ENCODE measurements at places on chromosomes 5 and 9.

DNA sequence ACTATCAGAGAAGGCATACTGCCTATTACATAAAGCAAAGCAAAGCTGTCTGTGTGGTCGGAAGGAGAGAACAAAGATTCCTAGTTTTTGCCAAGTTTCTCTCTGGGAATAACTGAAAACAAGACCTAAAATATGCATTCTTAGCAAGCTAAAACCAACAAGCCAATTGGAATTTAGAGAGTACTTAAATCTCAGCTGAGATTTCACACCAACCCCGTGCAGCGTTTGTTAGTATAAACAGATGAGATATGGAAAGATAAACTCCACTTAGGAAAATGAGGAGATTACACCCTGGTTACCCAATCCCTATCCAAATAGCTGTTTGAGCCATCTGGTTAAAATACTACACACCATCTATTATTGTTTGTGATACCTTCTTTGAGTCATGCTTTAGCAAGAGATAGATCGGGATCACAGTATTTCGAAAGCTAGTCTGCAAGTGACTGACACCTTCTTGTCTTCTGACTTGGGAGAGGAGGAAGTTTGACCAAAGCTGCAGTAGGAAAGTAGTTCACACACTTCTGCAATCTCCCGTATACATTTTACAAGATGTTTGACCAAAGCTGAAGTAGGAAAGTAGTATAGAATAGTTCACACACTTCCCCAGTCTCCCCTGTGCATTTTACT lies 18.2 kb downstream of the FAF2 start:
- peak; percentile 95 for DNase-seq

DNA sequence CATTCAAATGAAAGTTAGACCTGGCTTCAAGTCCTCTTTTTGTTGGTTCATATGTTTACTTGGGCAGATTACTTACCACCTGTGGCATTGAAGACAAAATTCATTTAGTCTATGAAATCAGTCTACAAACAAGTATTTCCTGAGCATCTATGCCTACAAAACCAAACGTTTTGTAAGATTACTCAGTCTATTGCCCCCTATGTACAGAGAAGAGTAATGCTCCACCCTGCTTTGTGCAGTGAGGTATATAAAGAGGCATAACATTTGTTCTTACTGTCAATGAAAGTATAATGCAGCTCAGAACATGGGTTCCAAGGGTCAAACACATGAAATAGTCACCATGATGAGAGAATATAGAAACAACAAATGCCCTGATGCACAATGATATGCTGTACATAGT lies 580.7 kb downstream of the KIF4B start:
- DNase-seq: no peak

DNA sequence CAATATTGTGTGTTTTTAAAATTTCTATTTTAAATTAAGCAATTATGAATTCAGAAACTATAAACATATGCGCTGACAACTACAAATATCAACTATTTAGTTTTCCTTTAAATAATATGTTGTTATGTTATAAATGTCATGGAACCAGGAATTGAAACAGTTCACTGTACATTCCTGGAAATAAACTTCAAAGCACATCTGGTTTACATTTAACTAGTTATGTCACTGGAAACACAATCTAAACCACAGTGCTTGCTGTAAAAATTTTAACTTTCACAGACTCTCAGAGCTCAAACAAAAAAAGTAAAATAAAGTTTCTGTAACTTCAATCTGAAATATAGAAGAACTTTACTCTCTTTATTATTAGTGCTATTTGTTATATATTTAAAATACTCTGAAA lies 179.2 kb downstream of the FBN2 start:
- no peak for DNase-seq

DNA sequence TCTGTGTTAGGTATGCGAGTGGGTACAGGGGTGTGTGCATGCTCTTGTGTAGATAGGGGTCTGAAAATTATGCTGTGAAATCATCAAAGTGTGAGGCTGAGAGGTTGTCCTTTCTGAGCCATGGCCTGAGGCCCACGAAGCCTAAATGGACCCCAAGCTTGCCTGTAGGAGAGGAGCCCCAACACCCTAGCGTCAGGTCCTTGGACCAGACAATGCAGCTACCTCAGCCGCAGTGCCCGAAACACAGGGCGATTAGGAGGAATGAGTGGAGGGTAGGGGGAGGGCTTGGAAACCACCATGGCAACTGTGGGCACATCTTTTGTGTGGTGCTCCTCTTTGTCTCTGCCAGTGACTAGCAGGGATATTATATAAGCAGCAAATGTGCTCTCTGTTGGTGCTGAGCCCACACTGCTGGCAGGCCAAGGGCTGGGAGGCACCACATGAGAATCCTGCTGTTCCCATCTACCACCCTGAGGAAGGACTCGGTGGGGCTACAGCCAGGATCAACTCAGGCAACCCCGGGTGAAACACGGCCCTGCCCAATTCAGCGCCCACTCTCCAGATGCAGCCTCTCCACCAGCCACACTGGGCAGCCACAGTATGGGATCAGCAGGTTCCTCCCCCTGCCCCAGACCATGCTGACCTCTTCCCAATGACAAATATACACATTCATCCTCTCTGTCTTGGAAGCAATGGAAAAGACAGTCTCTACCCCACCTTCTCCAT lies 84.6 kb upstream of the FSTL4 start:
- no peak for DNase-seq

DNA sequence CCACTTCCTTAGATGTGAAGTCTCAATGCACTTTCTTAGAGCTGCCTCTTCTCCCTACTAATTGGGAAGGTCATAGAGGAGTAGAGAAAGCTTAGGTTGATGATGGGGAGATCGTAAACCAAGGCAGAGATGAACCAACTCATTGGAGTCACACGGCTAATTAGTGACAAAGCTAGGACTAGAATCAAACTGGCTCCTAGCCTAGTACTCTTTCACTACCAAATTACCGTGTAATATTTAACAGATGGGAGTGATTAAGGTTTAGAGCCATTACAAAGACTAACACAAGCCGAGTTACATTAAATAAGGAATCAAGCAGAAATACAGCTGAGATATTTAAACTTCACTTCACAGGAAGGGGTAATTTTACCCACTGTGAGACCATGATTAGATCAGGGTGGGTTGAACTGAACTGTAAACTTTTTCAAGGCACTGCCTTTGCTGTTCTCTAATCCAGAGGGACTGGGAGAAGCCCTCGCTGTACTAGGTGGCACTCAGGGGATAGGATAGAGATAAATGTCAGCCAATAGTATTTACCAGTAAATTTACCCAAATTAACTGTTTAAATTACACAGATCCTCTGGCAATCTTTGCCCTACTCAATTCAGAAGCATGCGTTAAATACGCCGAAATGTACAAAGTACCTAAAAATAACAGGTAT lies 166.4 kb upstream of the PIK3R1 start:
- no peak for DNase-seq

- peak; percentile 39 for DNase-seq
These were observed 809 bp downstream of the TNIP1 start for GRCh38 chr5:151079838-151080612.

DNA sequence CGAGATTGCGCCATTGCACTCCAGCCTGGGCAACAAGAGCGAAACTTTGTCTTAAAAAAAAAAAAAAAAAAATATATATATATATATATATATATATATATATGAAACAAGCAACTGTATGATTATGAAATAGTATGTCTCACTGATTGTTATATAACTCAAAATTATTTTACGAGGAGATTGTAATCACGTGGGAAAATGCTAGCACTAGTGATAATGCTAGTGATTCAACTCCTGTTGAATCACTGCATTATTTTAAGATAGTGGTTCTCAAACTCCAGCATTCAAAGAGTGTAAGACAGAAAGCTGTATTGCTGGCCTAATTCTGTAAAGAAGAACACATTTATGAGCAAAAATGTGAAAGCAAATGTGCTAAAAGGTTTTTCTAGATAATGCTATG lies 12.4 kb upstream of the PTPN3 start:
- DNase-seq: peak; percentile 71

- DNase-seq: peak; percentile 8
These were observed 299.0 kb downstream of the PRELID2 start for GRCh38 chr5:145536133-145536532.

DNA sequence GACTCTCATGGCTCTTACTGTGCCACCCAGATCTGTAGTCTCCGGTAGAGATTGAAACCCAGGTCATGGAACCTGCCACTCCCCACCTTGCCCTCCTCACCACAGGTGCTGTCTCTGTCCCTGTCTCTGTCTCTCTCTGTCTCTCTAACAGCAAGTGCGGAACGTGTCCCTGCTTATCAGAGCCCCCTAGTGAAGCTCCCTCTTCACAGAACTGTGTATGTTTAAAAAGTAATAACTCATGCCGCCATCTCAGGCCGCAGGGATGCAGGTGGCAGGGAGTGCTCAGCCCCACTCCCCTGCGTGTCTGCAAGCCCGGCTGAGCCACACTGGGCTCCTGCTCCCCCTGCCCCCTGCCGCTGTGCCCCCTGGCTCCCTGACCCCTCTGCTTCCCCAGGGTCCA lies 43.8 kb downstream of the UNC5A start:
- no peak for DNase-seq

GRCh38 chr5:25091921-25092320 lies 447.1 kb upstream of the CDH10 start:
- DNase-seq: no peak

DNA sequence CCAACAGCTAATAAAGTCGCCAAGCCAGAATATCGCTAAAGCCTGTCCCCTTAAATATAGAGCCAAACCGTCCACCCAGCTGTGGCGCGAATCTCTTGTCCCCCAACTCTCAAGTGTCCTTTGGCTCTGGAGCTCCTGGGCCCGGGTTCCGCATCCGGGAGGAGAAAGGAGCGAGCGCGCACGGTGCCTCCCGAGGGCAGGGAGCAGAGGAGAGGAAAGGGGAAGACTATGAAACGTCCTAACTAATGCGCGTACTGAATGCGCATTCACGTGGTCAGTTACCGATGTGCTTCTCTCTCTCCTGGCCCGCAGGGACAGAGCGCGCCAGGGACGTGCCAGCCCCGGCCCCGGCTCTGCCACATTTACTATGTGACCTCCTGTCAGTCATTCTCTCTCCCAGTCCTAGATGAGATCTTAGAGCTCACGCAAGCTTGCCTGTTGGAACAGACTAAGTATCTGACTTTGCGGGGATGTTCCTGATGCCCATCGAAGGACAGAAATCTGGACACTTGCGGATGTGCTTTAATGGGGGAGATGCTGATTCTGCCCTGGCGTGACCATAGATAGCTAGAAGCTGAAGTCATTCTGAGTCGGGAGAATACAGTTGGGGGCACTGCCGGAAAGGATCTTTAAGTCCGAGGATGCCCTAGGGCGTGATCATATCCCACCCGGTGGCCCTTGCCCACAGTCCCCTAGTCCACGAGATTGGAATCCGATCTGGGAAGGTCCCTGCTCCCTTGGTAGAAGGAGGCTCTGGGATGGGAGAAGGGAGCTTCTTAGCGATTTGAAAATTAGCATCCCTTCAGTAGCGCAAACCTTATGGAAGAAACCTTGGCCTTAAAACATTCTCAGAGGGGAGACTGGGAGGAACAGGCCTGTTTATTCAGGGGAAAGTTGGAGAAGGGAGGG lies 5.7 kb upstream of the EBF1 start:
- DNase-seq: no peak

- DNase-seq: peak; percentile 24
These were observed 132.5 kb upstream of the FER start for GRCh38 chr5:108615216-108615615.

DNA sequence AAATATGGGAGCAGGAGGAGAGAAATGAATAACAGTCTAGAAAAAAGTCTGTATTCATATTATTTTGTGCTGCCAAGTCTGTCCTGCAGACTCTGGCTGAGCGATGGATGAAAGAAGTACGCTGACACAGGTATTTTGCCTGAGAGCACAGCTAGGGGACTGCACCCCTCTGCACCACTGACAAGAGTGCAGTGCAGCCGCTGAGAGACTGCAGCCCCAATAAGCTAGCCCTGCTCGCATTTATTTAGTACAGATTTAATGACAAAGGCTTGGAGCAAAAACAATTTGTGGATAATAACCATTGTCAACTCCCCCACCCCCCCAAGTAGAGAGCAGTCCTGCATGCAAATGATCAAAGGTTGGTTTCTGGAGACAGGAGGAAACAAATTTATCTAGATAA lies 13.3 kb upstream of the MRPS30 start:
- no peak for DNase-seq

DNA sequence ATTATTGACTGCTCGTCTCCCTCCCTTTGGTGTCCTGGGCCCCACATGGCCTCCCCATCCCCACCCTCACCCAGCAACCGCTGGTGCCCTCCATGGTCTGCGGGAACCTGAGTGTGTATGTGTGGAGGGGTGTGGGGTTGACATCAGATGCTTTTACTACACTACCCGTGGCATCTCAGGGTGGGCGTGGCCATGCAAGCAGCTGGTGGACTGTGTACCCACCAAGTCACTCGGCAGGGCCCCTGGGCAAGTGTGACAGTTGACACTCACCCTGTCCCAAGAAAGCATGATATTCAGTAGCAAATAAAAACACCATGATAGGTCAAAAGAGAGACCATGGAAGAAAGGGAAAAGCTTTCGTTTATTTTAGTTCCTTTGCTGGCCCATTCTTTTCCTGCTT lies 7.4 kb upstream of the NXNL2 start:
- DNase-seq: no peak

DNA sequence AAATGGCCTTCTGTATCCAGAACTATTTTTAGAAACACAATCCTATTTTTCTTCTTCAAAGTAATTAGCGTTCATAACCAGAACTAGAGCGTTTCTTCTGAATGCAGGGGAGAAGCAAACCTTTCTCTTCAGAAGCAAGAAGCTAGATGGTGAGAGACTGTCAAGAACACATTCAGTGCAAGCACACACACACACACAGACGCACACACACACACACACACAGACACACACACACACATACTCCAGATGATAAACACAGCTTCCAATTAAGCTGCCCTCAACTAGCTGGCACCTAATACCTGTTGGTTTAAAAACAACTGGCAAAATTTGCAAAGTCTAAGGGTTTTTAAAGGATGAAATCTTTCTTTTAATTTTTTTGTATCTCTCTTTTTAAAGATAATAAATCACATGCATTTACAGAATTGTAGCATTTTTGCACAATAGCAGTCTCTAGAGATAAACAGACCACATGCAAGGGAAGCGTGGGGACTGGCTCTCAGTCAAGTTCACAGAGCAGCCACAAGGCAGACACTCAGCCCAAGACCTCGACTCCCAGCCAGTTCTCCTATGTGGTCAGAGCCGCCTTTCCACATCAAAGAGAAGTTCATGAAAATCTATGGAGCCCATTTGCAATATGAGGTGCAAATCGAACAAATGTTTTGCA lies 138.5 kb downstream of the TTLL11 start:
- peak; percentile 92 for DNase-seq
